ENCODE measurements at places on chromosomes 4 and X.
A peak's percentile ranks its signal among the peaks of the same experiment; 100 is the strongest.

- DNase-seq, result no peak
Observed at GRCh38 chr4:26257850-26258249, 63.0 kb upstream of the RBPJ start.

GRCh38 chrX:98071331-98071730 is 1187.6 kb downstream of the RPA4 start:
- no peak for DNase-seq

- no peak for DNase-seq
Observed at GRCh38 chr4:137707626-137708025, 175.3 kb upstream of the PCDH18 start.

GRCh38 chr4:51831133-51831532 is 11.8 kb upstream of the DCUN1D4 start:
- DNase-seq, result peak; percentile 79

- no peak for DNase-seq
Observed at GRCh38 chr4:189177130-189177529, 763.5 kb upstream of the FRG1 start.

DNA sequence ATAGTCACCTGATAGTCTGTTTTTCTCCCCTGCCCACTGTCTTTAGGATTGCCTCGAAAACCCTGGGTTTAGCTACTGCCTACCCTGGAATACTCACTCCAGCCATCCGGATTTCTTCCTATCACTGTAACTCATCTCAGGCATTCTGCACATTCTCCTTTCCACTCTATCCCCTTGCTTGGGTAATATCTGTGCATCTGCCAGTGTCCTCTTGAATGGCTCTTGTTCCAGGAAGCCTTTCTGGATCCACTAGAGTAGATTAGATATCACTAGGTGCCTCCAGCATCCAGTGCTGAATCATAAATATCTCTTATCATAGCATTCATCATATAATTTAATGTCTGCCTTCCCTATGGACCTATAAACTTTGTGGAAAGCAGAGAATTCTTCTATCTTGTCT is 17.1 kb upstream of the GALNT7 start:
- no peak for DNase-seq

All from hematopoietic multipotent progenitor cell treated with erythropoietin and hydrocortisone succinate and interleukin-3 and kit ligand, for 4 days (in vitro differentiated cells).